ENCODE measurements at places on chromosomes 5 and 9. TPM values are rescaled to one million over a fixed set of nuclear protein-coding genes. Genes with fewer than 3 reads are reported as not detected.

The CCDC183 gene
- total RNA-seq: 0.56 TPM

The CXCL14 gene
- not detected for total RNA-seq

The TAF11L10 gene
- not detected for total RNA-seq

The LMAN2 gene
- 124 TPM for total RNA-seq

The KCNT1 gene
- 1.2 TPM for total RNA-seq

The PCDHB9 gene
- total RNA-seq: not detected

The RECK gene
- total RNA-seq: 7.4 TPM

GRCh38 chr5:107476783-107477182 is 194.0 kb downstream of the EFNA5 start:
- DNase-seq: peak; percentile 79
- H3K36me3 ChIP-seq: no peaks in the 10 kb centered on the region

DNA sequence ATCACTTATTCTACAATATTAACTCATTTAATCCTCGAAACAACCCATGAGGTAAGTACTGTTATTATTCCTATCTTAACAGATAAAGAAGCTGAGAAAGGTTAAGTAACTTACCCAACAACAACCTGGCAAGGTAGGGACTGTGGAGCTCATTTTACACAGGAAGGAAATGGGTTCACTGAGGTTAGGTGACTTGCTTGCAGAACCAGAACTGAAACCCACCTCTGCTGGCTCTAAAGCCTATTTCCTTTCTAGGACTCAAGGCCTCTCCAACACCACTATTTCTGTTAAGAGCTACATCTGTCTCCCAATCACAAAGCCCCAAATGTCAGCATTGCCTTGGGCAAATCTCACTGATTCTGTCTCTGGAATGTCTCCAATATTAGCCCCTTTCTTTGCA is 38.9 kb upstream of the IFNK start:
- DNase-seq: peak; percentile 17
- no peaks in the 10 kb centered on the region for H3K27me3 ChIP-seq
- H3K4me1 ChIP-seq: peaks cover 14% of the 10 kb centered on the region
- H3K27ac ChIP-seq: no peak overlapping the region
- no peak overlapping the region for H3K4me3 ChIP-seq

GRCh38 chr5:3218916-3219650 is 376.5 kb upstream of the IRX1 start:
- H3K4me3 ChIP-seq: no peak overlapping the region
- H3K4me1 ChIP-seq: no peaks in the 10 kb centered on the region
- H3K27ac ChIP-seq: no peak overlapping the region
- no peaks in the 10 kb centered on the region for H3K27me3 ChIP-seq
- DNase-seq: no peak

GRCh38 chr9:135531096-135531495 is 9.9 kb downstream of the LCN1 start:
- H3K4me1 ChIP-seq: no peaks in the 10 kb centered on the region
- no peaks in the 10 kb centered on the region for H3K36me3 ChIP-seq
- no peak for DNase-seq
- peaks cover 2% of the 10 kb centered on the region for H3K27me3 ChIP-seq

DNA sequence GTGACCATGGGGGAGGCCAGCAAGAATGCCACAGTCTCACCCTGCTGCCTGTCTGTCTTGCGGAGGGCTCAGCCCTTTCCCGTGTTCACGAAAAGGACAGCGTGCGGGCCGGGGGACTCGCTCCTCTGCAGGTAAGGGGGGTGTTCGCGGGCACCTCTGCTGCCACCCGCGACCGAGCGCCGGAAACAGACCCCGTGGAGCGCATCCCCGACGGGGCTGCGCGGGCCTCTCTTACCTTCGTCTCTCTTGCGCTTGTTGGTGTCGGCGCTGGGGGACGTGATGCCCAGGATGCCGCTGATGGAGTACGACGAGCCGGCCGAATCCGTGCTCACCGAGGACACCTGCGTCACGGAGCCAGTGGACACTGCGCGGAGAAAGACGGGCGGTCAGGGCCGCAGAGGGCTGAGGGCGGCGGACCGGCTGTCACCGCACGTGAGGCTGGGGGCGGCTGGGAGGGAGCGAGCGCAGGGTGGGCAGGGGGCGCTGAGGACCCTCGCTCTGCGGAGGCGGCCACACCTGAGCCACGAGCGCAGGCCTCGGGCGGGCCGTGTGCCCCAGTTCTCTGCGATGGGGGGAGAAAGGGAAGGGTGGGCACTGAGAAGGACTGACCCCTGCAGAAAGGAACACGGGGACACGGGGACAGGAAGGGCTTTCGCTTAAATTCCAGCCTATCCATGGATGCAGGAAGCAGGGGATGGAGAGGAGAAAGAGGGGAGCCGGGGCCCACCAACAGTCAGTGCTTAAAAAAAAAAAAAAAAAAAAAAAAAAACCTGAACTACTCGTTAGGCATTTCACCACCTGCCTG is 31.5 kb downstream of the PAX5 start:
- no peak for DNase-seq
- peak overlapping the region; percentile 17 for H3K27ac ChIP-seq
- H3K4me3 ChIP-seq: peak overlapping the region; percentile 13
- no peaks in the 10 kb centered on the region for H3K36me3 ChIP-seq
- H3K4me1 ChIP-seq: peaks cover 11% of the 10 kb centered on the region

GRCh38 chr5:68673106-68673822 is 420.6 kb upstream of the SLC30A5 start:
- H3K4me1 ChIP-seq: no peaks in the 10 kb centered on the region
- no peak overlapping the region for H3K27ac ChIP-seq
- DNase-seq: no peak
- no peaks in the 10 kb centered on the region for H3K36me3 ChIP-seq

DNA sequence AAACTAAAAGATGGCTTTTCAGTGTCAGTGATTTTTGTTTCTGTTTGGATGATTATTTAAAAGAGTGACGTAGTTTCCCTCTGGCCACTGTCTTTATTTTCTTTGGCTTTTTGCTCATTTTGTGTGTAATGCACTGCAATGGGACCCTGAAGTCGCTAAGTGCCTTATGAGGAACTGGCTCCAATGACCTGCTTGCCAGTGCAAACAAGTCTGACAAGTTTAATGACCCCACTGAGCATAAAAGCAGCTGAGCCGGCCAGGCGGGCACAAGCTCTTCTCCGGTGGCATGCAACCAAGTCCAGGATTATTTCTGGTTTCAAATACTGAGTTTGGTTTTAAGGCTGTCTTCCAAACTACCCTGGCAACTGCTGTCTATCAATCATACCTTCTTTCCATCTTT is 15.6 kb upstream of the GNA14 start:
- DNase-seq: no peak
- H3K27ac ChIP-seq: no peak overlapping the region
- H3K36me3 ChIP-seq: no peaks in the 10 kb centered on the region
- no peaks in the 10 kb centered on the region for H3K4me1 ChIP-seq
- no peaks in the 10 kb centered on the region for H3K27me3 ChIP-seq

DNA sequence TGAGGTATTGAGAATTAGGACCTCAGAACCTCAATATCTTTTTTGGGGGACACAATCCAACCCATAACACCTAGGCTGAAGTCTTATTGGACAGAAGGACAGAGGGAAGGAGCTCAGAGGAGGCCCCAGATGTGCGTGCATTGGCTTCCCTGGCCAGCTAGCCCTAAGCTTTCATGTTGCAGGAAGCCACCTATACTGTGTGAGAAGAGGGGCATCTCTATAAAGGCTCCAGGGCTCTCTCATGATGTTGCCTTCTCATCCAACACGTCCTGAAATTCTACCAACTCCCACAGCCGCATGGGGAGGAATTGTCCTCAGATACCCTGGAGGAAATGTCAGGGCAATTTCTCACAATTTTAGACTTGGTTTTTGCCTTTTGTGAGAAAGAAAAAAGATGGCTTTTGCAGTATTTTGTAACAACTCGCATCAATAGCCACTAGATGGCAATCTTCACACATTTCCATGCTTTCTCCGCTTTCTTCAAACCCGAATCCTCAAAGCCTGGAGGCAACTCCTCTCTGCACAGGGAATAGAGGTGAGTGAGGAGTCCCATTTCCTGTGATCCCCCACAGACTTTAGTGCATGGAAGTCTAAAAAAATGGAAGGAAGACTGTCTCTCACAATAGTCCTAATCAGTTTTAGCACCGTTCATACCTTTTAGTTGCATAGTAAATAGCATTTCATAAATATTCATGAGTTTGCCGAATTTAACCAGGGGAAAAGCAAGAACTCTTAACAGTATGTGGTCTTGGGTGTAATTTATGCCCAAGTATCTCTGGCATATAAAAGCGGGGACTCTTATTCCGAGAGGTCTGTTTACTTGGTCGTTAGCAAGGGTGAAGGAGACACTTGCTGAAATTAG is 7.4 kb upstream of the PPP3R2 start:
- H3K36me3 ChIP-seq: no peaks in the 10 kb centered on the region
- no peaks in the 10 kb centered on the region for H3K27me3 ChIP-seq
- H3K27ac ChIP-seq: no peak overlapping the region
- no peaks in the 10 kb centered on the region for H3K4me1 ChIP-seq

DNA sequence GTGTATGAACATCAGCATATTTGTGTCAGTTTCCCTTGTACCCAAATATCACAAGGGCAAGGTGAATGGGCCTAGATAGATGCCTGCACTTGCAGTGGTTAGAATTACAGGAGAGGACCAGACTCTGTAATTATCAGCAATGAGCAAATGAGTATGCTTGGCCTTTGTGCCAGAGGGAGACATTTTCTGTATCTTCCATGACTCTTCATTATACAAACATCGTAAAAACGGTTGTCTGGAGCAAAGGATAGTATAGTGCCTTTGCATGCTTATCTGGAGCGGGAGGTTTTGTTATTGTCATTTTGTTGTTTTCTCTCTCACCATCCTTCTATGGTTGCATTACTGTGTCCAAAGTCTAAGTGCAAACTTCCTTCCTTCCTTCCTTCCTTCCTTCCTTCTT is 1568.5 kb upstream of the NUDT12 start:
- H3K27me3 ChIP-seq: no peaks in the 10 kb centered on the region
- no peak overlapping the region for H3K27ac ChIP-seq
- no peak overlapping the region for H3K4me3 ChIP-seq

DNA sequence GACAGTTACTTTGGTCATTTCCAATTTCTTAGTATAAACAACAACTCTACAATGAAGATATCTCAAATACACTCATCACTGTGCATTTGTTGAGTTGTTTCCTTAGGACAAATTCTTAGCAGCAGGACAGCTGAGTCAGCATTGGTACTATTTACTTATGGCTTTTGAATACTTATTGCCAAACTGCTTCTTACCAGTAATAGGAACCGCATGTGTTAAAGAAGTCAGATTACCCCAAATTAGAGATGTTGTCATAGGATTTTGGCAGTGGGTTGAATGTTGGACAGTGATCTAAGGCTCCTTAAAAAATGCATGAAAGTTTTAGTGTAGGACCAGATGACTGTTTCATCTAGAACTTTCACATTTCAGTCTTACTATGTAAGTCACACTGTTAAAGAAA is 280.1 kb upstream of the DMRT1 start:
- H3K4me1 ChIP-seq: no peaks in the 10 kb centered on the region
- no peak overlapping the region for H3K4me3 ChIP-seq
- H3K27me3 ChIP-seq: no peaks in the 10 kb centered on the region
- no peak overlapping the region for H3K27ac ChIP-seq

GRCh38 chr5:167658889-167659288 is 632.6 kb upstream of the WWC1 start:
- DNase-seq: no peak
- no peaks in the 10 kb centered on the region for H3K4me1 ChIP-seq

All from natural killer cell (primary cell).